Right hindlimb (tissue), 1 donor: ENCODE measurements at places on chromosomes 5 and 9.

- no peak for DNase-seq
These were observed 41.6 kb downstream of the RAB14 start for GRCh38 chr9:121160025-121160424.

DNA sequence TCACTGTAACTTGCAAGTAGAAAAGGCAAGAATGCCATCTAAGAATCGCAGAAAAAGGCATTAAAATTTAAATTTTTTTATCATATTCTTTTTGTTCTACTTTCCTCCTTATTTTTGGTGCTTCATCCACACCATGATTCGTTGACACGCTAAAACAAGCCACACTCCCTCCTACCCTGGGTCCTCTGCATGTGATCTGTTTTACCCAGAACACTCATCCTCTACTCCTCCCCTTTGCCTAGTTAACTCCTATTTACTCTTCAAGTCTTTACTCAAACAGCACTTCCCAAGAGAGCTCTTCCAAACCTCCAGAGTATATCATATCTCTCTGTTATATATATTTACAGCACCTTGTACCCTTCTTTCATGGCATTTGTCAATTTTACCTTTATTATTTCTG is 61.4 kb upstream of the SRP19 start:
- DNase-seq, result no peak

GRCh38 chr5:56264417-56265025 is 31.4 kb upstream of the ANKRD55 start:
- DNase-seq, result no peak

- DNase-seq, result no peak
These were observed 15.9 kb downstream of the PLPP1 start for GRCh38 chr5:55518831-55519390.

DNA sequence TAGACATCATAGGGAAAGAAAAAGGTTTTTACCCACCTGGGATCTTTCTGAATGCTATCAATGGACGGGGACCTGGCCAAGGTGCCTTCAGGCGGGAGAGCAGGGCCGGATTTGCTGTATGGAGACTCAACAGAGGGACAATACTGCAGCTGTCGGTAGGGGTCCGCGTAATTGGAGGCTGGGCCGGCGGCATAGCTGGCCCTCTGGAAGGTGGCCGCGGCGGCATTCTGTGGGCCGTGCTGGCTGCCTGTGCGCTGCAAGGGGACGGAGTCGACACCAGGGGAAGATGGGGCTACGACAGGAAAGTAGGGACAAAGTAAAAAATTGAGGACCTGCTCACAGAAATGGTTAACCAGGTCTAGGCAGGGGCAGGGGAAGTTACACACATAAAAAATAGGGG is 557.9 kb downstream of the CTNND2 start:
- no peak for DNase-seq

DNA sequence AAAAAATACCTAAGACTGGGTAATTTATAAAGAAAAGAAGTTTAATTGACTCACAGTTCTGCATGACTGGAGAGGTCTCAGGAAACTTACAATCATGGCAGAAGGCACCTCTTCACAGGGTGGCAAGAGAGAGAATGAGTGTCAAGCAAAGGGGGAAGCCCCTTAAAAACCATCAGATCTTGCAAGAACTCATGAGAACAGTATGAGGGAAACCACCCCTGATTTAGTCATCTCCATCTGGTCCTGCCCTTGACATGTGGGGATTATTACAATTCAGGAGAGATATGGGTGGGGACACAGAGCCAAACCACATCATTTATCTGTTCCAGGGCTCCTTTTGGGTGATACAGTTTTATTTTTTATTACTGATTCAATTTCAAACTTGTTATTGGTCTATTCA is 23.2 kb upstream of the ADAMTS16 start:
- no peak for DNase-seq

DNA sequence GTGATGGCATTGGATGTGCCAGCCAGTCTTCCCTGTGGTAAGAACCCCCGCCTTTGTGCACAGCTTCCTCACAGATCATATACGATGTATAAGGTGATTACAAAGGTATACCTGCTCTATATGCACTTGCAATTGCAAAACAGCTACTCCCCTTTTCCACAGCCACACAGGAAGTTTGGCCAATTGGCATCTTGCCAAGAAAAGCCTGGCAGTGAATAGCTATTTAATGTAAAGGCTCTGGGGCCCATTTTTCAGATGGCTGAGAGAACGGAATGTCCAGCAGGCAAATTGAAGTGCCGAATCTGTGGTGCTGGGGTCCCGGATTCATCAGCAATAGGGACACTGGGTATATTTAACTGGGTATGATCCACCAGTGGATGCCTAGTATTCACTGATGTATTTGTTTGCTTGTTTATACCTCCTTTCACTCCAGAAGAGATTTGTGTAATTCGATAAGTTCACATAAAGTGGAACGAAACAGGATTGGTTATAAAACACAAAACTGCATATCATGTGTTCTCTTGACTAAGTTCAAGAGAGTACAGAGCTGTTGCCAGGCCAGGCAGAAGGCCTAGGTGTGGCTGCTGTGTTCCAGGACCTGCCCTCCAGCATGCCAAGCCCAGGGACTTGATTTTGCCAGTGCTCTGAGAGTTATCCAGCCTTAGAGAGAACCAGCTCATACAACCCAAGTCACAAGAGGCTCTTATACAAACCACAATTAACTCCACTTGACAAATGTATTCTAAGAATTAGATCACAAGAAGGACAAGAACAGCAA is 27.7 kb upstream of the GABRP start:
- no peak for DNase-seq

- DNase-seq, result no peak
These were observed 304.2 kb downstream of the SEMA5A start for GRCh38 chr5:9241479-9242305.

- no peak for DNase-seq
These were observed 84.6 kb downstream of the PAPPA start for GRCh38 chr9:116238225-116238624.

DNA sequence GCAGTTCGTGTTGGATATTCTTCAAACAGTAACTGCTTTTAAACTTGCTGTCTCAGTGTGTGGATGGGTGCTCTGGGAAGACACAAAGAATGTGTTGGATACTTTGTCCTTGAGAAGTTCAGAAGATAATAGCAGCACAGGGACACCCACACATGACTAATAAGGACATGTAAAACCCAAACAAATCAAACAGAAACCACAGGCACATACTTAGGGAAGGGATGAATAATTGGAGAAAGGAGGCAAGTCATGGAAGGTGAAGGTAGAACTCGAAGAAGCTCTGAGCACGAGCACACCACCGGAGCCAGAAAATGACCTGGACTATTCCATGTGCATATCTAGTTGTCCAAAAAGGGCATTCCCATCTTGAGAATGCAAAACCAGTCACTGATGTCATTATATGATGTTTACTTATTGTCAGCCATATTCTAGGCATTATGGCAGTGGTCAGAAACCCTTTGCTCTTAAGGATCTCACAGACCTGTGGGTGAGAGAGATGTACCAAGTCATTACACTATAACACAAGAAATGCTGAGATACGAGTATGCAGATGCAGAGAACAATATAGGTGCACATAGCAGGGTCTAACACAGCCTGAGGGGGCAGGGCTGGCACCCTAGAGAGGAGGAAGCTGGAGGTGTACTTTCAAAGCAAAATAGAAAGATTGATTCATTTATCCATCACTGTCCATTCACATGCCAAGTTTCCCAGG is 152.9 kb downstream of the PIK3R1 start:
- no peak for DNase-seq

DNA sequence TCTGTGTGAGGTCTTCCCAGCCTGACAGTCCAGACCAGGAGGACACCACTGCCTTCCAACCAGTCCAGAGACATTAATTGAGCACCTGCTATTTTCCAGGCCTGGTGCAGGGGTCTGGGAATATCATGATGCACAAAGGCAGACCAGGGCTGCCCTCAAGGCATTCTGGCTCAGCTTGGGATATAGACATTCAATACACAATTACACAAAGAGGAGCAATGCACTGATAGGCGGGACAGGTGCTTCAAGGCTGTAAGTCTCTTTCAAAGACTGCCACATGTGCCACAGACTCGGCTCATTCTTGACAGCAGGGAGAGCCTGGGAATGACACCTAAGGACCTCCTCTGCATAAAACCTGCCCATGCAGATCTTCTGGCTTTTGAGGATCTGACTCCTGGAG is 158.6 kb downstream of the C5orf15 start:
- DNase-seq, result no peak

DNA sequence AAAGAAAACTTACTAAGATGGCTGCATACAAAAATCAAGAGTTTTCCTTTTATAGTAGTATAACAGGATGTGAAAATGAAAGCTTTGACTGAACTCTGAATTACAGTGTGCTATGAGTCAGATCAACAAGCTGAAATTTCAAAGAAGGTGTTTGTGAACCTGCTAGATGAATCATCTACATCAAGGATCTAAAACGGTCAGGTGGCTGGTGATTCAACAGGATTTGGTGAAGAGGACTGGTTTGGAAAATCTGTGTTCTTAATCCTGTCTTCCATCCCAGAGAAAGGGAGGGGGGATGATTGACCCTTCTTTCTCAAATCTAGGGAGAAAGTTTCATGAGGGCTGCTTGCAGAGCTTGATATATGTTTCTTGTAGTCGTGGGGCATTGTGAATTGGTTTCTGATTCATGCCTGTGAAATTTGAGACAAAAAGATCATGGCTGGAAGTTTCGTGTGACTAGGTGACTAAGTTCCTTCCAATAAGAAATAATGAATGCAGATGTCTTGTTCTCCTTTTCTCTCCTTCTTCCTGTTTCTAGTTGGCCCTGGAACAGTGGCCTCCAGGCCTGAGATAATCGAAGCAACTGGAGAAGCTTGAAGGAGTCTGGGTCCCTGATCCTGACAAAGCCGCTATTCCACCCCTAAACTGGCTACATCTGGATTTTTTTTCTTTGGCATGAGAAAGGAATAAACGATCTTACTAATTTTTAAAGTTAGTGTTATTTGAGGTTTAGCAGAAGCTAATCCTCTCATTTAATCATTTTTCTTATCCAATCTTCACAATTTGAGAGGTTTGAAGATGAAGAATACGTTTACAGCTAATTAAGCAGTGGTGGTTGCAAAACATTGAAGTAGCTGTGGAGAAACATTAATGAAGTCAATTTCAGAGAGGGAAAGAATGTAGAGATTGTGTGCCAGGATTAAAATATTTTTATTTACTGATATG is 67.2 kb downstream of the MRPS30 start:
- no peak for DNase-seq

DNA sequence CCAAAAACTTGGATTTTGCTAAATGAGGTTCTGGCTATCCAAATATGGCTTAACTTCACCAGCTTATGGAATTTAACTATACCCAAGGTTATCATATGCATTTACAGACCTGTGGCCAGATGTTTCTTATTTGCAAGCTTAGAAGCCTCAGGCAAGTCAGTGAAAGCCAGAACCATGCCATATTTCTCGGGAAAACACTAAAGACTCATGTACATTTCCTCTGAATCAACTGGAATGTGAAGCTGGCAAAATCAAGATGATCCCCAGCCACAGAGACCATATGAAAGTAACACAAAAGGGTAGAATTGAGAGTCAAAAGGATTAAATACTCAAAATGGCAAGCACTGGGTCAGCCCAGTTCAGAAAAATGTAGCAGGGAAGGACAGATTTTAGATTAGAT is 76.4 kb upstream of the SLC1A1 start:
- no peak for DNase-seq

GRCh38 chr9:89218040-89218928 is 39.7 kb upstream of the SHC3 start:
- DNase-seq, result no peak

GRCh38 chr9:37002413-37003217 is 31.5 kb downstream of the PAX5 start:
- DNase-seq, result no peak

DNA sequence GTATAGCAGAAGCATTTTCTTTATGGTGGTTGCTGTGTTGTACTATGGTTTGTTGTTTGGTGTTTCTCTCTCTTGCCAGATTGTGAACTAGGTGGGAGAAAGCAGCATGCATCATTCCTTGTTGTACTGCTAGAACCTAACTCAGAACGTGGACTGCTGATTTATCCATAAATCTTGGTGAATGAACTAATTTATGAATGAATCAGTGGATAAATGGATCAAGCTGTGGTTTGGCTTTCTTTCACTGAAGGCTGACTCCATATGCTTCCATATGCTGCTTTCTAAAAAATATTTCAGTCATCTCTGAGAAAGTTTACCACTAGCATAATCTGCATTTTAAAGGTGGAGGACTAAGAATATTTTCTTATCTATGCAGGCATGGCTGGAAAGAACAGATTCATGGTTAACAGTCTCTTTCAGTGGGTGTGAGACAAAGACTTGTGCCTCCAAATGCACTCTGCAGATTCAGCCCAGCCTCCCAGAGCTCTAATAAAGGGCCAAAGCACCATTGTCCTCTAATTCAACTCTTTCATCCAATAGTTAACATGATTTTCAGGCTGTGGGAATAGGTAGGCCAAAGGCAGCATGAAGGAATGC is 237.7 kb downstream of the SH3GL2 start:
- DNase-seq, result no peak

- peak; percentile 15 for DNase-seq
These were observed 4.0 kb downstream of the LPCAT1 start for GRCh38 chr5:1519631-1520210.

- DNase-seq, result no peak
These were observed 24.1 kb downstream of the PSAT1 start for GRCh38 chr9:78320875-78321496.

DNA sequence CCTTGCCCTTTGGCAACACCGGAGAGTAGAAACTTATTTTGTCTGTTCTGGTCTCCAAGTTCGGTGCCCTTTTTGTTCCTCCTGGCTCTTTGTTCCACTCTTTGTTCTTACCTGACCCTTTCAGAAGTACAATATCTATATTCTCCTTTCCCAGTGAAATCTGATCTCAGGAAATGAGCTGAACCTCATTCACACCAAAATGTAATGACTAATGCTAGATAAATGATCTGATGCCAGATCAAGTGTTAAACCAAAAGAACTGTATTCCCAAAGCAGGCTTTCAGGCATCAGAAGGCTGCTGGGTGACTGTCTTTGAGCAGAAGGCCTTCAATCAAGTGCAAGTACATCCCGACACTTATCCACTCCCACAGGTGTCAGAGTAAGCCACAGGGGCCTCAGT is 156.4 kb downstream of the SPOCK1 start:
- DNase-seq, result no peak

GRCh38 chr5:165134155-165134554 is 1628.7 kb downstream of the MAT2B start:
- no peak for DNase-seq

- DNase-seq, result no peak
These were observed 245.1 kb downstream of the DOCK8 start for GRCh38 chr9:459491-460444.

- DNase-seq, result no peak
These were observed 47.8 kb downstream of the SVEP1 start for GRCh38 chr9:110531776-110532175.

GRCh38 chr5:14834584-14835550 is 36.7 kb downstream of the ANKH start:
- DNase-seq, result no peak

DNA sequence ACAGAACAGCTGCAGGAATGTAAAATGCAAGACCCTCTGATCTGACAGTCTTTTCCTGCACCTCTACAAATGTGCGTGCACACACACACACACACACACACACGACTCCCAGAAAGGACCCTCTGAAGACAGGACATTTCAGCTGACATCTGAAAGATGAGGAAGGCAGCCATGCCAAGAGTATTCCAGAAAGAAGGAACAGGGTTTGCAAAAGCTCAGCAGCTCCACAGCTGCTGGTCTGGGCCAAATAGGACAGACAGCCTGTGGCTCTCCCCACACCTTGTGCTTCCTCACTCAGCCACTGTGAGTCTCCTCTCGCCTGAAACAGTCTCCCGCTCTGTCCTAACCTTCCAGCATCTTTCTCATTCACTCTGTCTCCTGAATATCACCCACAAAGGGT is 189.0 kb downstream of the PALM2AKAP2 start:
- DNase-seq, result peak; percentile 67
